ENCODE measurements at places on chromosomes 6 and 20. TPM values are rescaled to one million over a fixed set of nuclear protein-coding genes. Genes with fewer than 3 reads are reported as not detected.

The FABP7 gene
- total RNA-seq: not detected

The NKX2-2 gene
- 1.4 TPM for total RNA-seq

The BHLHE23 gene
- not detected for total RNA-seq

The FOXO3 gene
- total RNA-seq: 33.4 TPM

The RCAN2 gene
- 3.6 TPM for total RNA-seq

The POU5F1 gene
- total RNA-seq: 7.0 TPM

Data from colonic mucosa (tissue), 4 donors.